CD8-positive, alpha-beta memory T cell (primary cell): ENCODE measurements at places on chromosomes 16 and 17. TPM values are rescaled to one million over a fixed set of nuclear protein-coding genes. Genes with fewer than 3 reads are reported as not detected.

GRCh38 chr17:37555386-37555785 is 53.8 kb downstream of the SYNRG start:
- DNase-seq, result no peak

Gene SLX1A
- polyA plus RNA-seq, result 68.8 TPM

DNA sequence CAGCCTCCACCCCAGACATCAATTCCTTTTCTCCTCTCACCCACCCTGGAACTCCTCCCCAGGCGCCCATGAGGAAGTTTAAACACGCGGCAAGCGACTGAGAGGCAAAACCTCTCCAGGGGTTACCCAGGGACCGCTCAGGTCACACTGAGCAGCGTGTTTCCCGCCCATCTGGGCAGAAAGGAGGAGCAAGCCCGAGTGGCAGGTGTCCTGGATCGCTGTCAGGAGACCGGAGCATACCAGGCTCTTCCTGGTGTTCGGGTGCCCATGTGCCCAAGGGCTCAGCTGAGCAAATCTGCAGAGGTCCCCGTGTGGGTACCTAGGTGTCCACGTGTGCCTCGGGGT is 491 bp downstream of the SLC25A19 start:
- DNase-seq, result no peak

GRCh38 chr16:21987498-21987897 is 13.4 kb downstream of the PDZD9 start:
- no peak for DNase-seq

Gene EVI2A
- polyA plus RNA-seq, result 50.4 TPM

DNA sequence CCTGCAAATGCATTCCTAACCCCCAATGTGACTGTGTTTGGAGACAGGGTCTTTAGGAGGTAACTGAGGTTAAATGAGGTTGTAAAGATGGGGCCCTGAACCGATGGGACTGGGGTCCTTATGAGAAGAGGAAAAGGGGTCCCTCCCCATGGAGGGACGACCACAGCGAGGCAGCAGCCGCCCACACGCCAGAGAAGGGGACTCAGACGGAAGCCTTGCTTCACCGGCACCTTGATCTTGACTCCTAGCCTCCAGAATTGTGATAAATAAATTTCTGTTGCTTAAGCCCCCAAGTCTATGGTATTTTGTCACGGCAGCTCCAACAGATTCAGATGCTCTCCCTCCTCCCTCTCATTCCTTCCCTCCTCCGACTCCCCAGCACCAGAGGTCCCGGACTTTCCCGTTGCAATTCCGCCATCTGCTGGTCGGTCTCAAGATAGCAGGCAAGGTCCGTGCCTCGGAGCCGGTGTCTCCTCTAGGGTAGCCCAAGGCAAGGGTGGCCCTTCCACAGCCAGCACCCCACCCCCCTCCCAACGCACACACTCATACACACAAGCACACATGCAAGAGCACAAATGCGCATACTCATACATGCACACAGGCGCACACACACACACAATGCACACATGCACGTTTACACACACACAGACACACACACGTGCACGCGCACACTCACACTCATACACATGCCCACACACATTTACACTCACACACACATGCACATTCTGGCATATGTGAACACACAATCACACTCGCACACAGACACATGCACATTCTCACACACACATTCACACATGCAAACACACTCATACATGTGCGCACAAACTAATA is 23.1 kb upstream of the C16orf78 start:
- DNase-seq, result no peak

Gene KDM8
- 5.6 TPM for polyA plus RNA-seq

DNA sequence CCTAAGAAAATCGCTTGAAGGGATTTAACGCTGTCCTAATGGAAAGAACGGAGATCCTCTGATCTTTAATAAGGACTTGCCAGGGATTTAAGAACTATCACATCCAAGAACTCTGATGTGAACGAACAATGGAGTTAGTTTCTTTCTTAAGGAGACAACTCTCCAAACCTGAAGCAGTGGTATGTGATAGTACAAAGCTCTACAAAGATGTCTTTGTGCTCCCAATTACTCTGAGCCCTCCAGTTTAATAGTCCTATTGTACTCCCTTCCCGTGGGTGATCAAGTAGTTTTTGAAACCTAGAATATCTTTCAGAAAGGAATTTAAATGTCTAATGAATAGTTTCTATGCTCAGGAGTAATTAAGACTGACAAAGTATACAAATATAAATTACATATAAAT is 123.8 kb downstream of the FTO start:
- no peak for DNase-seq

Gene NPIPB13
- 1.2 TPM for polyA plus RNA-seq

DNA sequence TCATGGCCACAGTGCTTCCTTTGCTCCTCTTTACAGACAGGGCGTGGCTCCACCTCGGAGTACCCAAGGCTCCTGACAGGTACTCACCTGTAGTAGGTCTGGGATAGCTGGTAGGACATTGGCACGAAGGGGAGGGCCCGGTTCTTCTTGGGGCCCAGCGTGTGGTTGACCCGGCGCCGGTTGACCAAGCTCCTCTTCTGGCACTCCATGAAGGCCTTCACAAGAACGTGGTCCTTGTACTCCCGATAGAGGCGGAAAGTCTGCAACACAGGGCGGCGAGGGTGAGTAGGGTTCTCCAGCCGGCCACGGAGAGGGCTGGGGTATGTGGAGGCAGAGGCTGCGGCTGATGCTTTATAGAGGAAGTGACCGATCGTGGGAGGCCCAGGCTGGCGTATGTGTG is 69.7 kb downstream of the IL21R start:
- no peak for DNase-seq

GRCh38 chr17:62588109-62588508 is 39.4 kb upstream of the MRC2 start:
- DNase-seq, result no peak

- no peak for DNase-seq
Measured at GRCh38 chr17:1753767-1754429, 8.0 kb upstream of the SERPINF1 start.

DNA sequence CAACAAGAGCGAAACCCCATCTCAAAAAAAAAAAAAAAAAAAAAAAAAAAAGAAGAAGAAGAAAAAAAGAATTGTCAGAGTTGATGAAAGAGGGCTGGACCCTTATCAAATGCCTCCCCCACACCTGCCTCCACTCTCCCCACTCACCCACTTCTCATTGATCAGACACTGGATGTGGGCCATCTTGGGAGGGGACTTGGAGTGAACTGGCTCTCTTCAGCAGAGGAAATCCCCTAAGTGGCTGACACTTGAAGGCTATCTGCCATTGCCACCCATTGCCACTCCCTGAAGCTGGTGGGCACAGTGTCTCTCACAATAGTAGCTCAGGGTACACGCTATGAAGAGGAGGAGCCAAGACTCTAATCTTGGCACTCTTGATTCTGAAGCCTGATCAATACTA is 1.6 kb downstream of the ITGA2B start:
- DNase-seq, result no peak

DNA sequence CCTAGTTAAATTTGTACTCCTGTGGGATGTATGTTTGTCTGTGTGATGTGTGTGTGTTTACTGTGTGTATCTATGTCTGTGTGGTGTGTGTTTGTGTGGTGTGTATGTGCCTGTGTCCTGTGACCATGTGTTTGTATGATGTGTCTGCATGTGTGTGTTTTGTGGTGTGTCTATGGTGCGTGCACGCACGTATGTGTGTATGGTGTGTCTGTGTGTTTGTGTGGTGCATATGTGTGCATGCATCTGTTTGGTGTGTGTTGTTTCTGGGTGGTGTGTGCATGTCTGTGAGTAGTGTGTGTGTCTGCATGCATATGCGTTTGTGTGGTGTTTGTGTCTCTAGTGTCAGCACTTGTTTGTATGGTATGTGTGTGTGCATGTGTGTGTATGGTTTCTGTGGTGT is 174.2 kb upstream of the RBFOX1 start:
- DNase-seq, result no peak

Gene VPS4A
- 48.1 TPM for polyA plus RNA-seq
